ENCODE measurements at places on chromosomes 1 and 21.

DNA sequence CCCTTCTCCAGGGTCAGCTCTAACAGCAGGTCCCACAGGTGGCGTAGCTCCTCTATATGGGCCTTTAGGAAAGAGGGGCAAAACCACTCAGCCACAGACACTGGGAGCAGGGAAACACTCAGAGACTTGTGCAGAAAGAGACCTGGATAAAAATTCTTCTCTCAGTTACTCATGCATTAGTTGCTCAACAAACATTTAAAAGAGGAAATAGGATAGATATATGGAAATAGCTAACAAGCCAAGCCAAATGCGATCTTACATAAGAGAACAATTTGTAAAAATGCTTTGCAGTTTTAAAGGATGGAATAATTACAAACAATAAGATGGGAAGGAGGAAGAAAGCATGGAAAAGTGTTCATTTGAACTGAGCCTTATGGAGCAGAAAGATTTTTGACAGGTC, 4.9 kb downstream of the SPTA1 start:
- DNase-seq, result no peak

- DNase-seq, result no peak
Observed at GRCh38 chr1:192589813-192590212, 14.2 kb downstream of the RGS1 start.

GRCh38 chr1:15275921-15276683, 29.1 kb downstream of the FHAD1 start:
- no peak for DNase-seq

GRCh38 chr1:28266920-28267322, 7.6 kb downstream of the SESN2 start:
- DNase-seq, result no peak

DNA sequence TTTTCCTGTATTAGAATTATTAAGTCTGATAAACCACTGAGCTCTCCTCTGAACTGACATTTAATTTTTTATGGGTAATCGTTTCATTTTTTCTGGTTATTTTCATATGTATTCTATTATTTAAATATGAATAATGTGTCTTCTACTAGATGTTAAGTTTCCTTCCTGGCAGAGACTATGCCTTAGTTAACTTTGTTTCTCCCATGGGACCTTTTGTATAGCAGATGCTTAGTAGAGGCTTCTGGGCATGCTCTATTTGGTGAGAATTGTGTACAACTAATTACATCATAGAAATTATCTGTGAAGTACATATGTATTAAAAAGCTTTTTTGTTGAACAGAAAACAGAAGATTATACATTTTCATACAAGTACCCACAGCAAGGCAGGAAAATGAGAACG, 23.4 kb downstream of the CTBS start:
- no peak for DNase-seq

DNA sequence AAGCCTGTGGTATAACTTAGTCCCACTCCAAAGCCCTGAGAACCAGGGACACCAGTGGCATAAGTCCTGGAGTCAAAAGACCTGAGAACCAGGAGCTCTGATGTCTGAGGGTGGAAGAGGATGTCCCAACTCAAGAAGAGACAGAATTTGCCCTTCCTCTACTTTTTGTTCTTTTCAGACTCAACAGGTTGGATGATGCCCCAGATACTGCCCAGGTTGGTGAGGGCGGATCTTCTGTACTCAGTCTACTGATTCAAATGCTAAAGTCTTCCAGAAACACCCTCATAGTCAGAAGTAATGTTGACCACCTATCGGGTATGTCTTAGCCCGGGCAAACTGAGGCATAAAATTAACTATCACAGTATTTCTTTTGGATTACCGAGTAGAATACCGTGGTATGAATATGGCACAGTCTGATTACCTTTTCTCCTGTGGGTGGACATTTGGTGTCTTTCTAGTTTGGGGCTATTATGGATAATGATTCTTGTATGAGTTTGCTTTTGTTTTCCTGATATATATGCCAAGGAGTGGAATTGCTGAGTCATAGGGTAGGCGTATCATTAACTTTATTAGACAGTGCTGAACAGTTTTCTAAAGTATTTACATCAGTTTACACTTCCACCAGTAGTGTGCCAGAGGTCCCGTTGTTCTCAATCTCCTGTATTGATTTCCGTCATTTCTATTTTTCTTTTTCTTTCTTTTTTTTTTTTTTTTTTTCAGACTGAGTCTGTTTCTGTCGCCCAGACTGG, 3.2 kb upstream of the CHAF1B start:
- DNase-seq, result no peak

- no peak for DNase-seq
Observed at GRCh38 chr1:198486903-198487302, 53.6 kb downstream of the ATP6V1G3 start.

DNA sequence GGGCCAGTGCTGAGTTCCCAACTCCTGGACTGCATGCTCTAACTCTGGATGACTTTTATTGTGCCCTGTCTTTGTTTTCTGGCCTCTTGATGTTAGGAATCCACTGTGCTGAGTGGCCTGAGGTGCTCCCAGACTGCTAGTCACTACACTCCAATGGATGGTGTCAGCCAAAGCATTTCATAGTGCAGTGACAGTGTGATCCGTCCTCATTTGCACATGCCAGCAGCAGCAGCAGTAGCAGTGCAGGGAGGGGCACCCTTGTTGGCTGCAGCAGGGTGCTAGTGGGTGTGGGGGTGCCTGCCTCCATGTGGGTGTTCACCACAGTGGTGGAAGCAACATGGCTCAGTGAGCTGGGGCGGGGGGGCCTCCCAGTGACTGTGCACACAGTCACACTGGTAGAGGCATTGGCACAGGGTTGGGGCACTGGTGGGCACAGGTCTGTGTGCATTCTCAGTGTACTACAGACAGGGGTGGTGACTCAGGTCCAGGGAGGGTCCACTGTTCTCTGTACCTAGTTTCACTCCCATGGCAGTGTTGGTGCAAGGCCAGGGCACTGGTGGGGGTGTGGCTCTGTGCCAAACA, 214.0 kb downstream of the ZC3H11B start:
- DNase-seq, result no peak

DNA sequence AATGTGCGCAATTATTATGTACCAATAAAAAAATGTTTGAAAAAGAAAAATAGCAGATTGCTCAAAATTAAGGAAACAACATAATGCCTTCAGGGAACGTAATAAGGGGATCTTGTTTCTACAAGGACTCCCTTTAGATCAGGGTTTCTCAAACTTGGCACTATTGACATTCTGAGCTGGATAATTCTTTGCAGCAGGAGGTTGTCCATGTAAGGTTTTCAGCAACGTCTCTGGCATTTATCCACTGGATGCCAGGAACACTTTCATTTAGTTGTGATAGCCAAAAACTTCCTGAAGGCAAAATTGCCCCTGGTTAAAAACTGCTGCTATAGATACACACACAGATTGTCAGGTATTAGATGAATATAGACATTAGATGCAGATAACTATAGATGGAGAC, 666.7 kb upstream of the ADAMTS5 start:
- DNase-seq, result no peak

- DNase-seq, result no peak
Observed at GRCh38 chr1:202644219-202645096, 65.8 kb downstream of the SYT2 start.

DNA sequence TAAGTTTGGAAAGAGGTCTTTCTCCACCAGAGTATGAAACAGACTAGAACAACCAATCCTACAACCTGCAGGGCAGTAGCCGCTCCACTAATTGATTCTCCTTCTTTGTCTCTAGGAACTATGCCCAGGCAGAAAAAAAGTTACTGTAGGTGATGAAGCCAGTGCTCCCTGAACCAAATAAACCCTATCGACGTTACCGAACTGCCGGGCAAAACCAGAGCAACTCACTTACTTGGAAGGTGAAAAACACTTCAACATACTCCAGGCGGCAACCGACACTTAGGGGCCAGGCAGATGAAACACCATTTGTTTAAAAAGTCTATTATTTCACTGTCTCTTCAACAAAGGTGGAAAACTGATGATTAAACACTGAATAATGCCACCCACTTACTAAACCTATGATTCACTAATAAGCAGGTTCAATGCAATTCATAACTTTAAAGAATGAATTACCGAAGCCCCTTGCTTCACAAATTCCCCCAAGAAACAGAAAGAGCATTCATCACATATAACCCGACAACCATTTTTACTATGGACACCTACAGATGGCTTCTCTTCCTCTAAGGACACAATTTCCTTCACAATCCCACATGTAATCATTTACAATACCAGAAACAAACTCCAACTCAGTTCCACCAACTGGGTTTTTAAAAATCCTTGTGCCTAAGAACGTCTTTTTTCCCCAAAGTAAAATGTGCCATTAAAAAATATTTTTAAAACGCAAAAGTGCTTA, 1.6 kb downstream of the NRIP1 start:
- DNase-seq, result no peak

DNA sequence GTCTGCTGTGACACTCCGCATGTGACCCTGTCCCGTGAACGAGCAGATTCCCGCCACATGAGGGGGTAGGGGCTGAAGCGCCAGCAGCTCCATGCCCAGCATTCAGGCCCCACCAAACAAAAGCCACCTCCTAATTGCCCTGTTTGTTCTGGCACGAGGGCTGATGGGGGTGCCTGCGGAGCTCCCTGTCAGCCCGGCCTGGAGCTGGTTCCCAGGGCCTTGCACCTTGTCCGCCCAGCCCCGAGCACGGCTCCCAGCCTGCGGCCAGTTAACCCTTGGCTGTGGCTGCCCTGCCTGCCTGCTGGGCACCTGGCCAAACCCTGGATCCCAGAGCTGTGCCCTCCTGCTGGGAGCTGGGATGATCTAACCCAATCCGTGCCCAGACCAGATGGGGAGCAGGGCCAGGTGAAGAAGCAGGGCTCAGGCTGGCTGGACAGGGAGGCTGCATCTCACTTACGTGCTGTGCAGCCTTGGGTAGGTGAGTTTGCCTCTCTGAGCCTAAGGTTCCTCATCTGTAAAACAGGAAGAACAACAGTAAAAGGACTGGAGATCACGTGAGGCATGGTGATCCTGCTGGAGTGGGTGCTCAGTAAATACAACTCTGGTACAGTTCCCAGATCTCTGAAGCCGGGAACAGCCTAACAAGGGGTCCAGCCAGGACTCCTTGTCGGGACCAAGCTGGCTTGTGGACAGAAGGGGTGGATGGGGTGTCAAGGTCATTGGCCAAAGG, 110.9 kb upstream of the IFFO2 start:
- DNase-seq, result no peak

- peak; percentile 69 for DNase-seq
Observed at GRCh38 chr1:31848381-31848897, 32.6 kb upstream of the SPOCD1 start.

- no peak for DNase-seq
Observed at GRCh38 chr1:212512816-212513559, 80.3 kb downstream of the NENF start.

DNA sequence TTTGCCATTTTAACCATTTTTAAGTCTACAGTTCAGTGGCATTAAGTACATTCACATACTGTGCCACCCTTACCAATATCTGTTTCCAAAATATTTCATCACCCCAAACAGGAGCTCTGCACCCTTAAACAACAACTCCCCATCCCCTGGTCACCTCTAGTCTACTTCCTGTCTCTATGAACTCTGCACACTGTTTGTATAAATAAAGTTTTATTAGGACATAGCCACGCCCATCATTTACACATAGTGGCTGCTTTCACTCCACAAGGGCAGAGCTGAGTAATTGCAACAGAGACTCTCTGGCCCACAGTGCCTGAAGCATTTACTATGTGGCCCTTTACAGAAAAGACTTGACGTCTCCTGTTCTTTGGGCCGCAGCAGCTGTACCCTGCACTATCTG, 30.1 kb downstream of the KCNAB2 start:
- no peak for DNase-seq

- no peak for DNase-seq
Observed at GRCh38 chr1:58895082-58895481, 111.2 kb upstream of the JUN start.

DNA sequence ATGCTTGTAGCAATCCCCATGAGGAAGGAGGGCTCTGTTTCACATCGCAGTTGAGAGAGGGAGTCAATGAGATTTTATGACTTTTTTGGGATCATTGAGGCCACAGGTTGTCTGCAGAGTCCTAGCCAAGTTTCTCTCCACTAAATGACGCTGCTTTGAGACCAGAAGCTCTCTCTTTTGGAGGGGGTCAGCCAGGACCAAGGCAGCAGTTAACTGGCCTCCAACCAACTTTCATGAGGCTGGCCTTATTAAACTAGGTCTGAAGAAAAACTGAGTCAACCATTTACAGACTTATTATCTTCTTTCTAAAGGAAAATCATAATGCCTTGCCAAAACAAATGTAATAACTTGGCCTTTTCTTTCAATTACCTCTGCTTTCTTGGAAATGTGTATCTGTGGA, 8.6 kb downstream of the WLS start:
- no peak for DNase-seq

GRCh38 chr1:12166834-12167492, at the start of gene TNFRSF1B:
TSS of gene TNFRSF1B (plus strand) at chr1:12166991. CDS start at chr1:12167092, 101 bp downstream.
- DNase-seq, result peak; percentile 53

DNA sequence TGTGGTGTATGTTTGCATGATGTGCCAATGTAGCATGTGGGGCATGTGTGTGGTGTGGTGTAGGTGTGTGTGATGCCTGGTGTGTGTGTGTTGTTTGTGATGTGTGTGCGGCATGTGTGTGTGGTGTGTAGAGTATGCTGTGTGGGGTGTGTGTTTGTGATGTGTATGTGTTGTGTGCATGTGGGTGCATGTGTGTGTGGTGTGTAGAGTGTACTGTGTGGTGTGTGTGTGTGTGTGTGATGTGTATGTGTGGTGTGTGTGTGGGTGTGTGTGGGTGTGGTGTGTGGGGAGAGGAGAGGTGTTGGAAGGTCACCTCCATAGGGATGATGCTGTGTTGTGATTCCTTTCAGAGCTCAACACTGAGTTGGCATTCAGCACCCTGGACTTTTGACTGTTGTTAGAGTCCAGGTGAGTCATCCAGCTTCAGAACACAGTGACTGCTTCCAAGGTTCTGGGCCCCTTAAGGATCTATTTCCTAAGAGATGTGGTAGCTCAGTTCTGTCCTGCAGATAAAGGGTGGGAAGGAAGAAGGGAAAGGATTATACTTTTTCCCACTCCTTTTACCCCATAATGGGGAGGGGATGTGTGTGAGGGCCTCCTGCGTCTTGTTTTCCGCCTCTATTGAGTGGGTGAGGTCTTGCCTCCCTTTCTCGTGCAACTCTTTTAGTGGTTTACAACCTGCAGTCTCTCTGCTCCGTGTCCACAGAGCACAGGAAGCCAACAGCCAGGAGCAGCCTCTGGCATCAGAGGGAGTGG, 47.6 kb downstream of the RHOU start:
- no peak for DNase-seq

DNA sequence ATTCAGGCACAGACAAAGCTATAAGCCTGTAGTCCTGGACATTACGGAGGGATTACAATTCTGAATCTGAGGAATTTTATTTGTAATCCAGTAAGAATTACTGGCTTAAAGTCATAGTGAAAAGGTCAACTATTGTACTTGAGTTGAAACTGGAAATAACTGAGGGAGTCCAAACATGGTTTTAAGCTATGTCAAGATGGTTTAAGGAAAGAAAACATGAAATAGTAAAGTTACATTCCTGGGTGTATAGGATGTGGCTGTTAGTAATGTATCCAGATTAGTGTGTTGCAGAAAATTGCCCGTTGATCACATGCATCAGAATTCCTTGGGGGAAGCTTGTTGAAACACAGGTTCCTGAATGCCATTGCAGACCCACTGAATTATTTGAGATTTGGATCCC, 124.8 kb upstream of the GORAB start:
- no peak for DNase-seq

Data from naive thymus-derived CD8-positive, alpha-beta T cell (primary cell).